ENCODE measurements at places on chromosomes 3 and 15.

- H3K36me3 ChIP-seq, result no peaks in the 10 kb centered on the region
- H3K4me1 ChIP-seq, result no peaks in the 10 kb centered on the region
- no peak overlapping the region for H3K4me3 ChIP-seq
- no peak overlapping the region for H3K27ac ChIP-seq
- no peak for DNase-seq
These were observed 228.4 kb downstream of the ITPR1 start for GRCh38 chr3:4721511-4721911.

- no peaks in the 10 kb centered on the region for H3K36me3 ChIP-seq
- peaks cover 29% of the 10 kb centered on the region for H3K27me3 ChIP-seq
- no peak overlapping the region for H3K4me3 ChIP-seq
- no peaks in the 10 kb centered on the region for H3K4me1 ChIP-seq
These were observed 184.7 kb downstream of the RAB11A start for GRCh38 chr15:66053991-66054390.

DNA sequence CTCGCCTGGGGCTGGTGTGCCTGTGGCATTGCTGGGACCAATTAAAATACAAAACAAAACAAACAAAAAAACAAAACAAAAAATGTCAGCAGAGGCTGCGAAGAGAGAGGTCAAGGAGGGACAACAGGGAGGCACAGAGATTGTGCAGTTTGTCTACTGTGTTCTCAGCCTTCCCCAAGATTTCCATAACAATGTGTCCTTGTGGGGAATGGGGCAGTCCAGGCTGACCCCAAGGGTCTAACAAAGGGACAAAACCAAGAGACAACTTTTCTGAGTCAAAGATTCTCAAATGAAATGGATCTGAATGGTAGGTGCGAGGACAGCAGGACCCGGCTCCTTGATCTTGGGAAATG is 46.4 kb upstream of the TRPM1 start:
- DNase-seq, result no peak
- no peak overlapping the region for H3K4me3 ChIP-seq
- no peak overlapping the region for H3K27ac ChIP-seq
- H3K27me3 ChIP-seq, result peaks cover 16% of the 10 kb centered on the region

- H3K36me3 ChIP-seq, result no peaks in the 10 kb centered on the region
- no peaks in the 10 kb centered on the region for H3K4me1 ChIP-seq
- peaks cover 3% of the 10 kb centered on the region for H3K27me3 ChIP-seq
- H3K27ac ChIP-seq, result no peak overlapping the region
These were observed 58.6 kb downstream of the WWTR1 start for GRCh38 chr3:149599236-149599635.

DNA sequence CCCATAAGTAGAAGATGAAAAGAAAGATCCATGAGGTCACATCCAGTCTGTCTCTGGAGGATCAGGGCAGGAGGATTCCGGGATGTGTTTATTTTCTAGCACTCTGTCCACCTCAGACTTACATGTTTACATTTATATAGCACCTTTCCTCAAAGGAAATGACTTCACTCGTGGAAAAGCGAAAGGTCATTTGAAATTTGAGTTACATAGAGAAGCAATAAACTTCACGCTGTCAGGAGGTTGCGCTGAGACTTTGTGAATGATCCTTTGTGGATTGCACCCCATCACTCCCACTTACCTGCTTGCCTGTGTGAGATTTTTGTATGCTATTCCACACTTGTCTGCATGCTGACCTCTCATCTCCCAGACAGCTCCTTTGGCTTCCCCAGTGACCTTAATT is 540.5 kb downstream of the AGBL1 start:
- no peak overlapping the region for H3K4me3 ChIP-seq
- H3K27me3 ChIP-seq, result no peaks in the 10 kb centered on the region
- DNase-seq, result no peak
- H3K36me3 ChIP-seq, result no peaks in the 10 kb centered on the region
- no peak overlapping the region for H3K27ac ChIP-seq

- no peak for DNase-seq
- H3K36me3 ChIP-seq, result no peaks in the 10 kb centered on the region
- no peaks in the 10 kb centered on the region for H3K27me3 ChIP-seq
- no peak overlapping the region for H3K4me3 ChIP-seq
These were observed 34.1 kb upstream of the HES1 start for GRCh38 chr3:194101592-194102432.

GRCh38 chr3:190208196-190208595 is 87.5 kb upstream of the P3H2 start:
- no peak overlapping the region for H3K4me3 ChIP-seq
- DNase-seq, result no peak
- H3K4me1 ChIP-seq, result no peaks in the 10 kb centered on the region
- H3K36me3 ChIP-seq, result no peaks in the 10 kb centered on the region
- H3K27ac ChIP-seq, result no peak overlapping the region

GRCh38 chr3:11662392-11662990 is 18.8 kb upstream of the VGLL4 start:
- H3K27ac ChIP-seq, result no peak overlapping the region
- DNase-seq, result no peak
- no peaks in the 10 kb centered on the region for H3K27me3 ChIP-seq
- H3K4me1 ChIP-seq, result no peaks in the 10 kb centered on the region
- H3K36me3 ChIP-seq, result no peaks in the 10 kb centered on the region

DNA sequence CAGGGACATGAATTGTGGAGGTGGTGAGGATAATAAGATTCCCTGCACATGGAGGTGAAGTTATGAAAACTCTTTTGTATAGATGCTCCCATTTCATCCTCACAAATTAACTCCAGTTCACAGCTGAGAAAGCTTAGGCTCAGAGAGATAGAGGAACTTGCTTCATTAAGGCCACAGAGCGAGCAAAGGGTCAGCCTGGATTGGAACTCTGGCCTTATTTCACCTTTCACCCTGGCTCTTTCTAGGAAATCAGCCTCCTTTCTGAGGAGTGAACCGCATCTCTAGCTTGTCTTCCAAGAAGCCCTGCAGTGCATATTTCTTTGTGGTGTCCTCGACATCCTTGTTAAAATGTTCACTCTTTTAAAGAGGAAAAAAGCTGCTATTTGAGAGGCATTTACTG is 58.0 kb upstream of the SLC25A26 start:
- no peak overlapping the region for H3K4me3 ChIP-seq
- H3K4me1 ChIP-seq, result no peaks in the 10 kb centered on the region
- H3K27me3 ChIP-seq, result peaks cover 7% of the 10 kb centered on the region
- DNase-seq, result no peak
- H3K27ac ChIP-seq, result no peak overlapping the region

GRCh38 chr3:64594134-64594533 is 93.7 kb downstream of the ADAMTS9 start:
- no peaks in the 10 kb centered on the region for H3K27me3 ChIP-seq
- DNase-seq, result no peak
- no peak overlapping the region for H3K4me3 ChIP-seq
- H3K27ac ChIP-seq, result no peak overlapping the region

- no peaks in the 10 kb centered on the region for H3K36me3 ChIP-seq
- H3K27me3 ChIP-seq, result peaks cover 3% of the 10 kb centered on the region
- H3K4me1 ChIP-seq, result no peaks in the 10 kb centered on the region
- no peak overlapping the region for H3K4me3 ChIP-seq
These were observed 239.9 kb downstream of the CPNE4 start for GRCh38 chr3:131794766-131795388.

GRCh38 chr15:25783607-25784540 is 79.3 kb downstream of the ATP10A start:
- no peaks in the 10 kb centered on the region for H3K36me3 ChIP-seq
- H3K4me1 ChIP-seq, result peaks cover 4% of the 10 kb centered on the region
- H3K27me3 ChIP-seq, result no peaks in the 10 kb centered on the region
- no peak overlapping the region for H3K27ac ChIP-seq
- H3K4me3 ChIP-seq, result no peak overlapping the region

GRCh38 chr3:127012091-127012490 is 29.2 kb downstream of the PLXNA1 start:
- H3K36me3 ChIP-seq, result peaks cover 11% of the 10 kb centered on the region
- H3K27me3 ChIP-seq, result no peaks in the 10 kb centered on the region
- no peak for DNase-seq
- H3K4me1 ChIP-seq, result no peaks in the 10 kb centered on the region
- no peak overlapping the region for H3K4me3 ChIP-seq

DNA sequence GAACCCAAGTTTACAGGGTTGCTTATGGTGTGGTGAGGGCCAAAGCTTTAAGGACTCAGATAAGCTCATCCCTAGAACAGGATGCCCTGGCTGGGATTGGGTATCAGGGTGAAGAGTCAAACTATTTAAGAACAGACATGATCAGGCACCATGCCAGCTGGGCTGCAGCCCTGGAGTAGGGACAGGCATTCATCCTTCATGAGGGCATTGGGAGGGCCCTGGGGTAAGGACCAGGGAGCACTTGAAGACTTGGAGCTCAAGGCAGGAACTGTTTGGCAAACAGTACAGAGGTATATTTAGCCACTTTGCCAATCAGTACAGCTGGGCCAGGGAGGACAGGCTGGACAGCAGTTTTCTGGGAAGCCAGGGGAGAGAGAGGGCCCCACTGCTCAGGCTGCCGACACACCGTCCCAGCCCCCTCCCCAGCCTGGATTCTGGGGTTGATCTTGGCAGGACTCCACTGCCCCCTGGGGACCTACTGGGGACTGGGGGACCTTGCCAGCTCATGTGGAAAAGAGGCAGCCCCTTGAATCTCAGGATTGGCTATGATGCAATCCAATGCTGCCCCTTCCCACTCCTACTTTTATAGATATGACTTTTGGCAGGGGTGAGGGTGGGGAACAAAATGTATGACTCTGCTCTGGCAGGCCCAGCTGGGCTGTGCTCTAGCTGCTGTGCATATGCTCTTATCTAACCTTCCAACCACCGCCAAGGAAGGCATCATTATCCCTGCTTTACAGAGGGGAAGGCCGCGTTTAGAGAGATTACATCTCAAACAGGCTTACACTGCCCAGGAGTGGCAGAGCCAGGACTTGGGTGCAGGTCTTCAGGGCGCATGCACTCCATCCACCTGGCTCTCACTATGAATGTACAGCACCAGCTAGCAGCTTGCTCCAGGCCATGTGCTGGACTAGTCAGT is 2.3 kb downstream of the PLA2G4E start:
- H3K4me1 ChIP-seq, result no peaks in the 10 kb centered on the region
- no peak overlapping the region for H3K27ac ChIP-seq
- H3K27me3 ChIP-seq, result no peaks in the 10 kb centered on the region
- no peak overlapping the region for H3K4me3 ChIP-seq
- H3K36me3 ChIP-seq, result no peaks in the 10 kb centered on the region

GRCh38 chr3:29181872-29182271 is 99.0 kb upstream of the RBMS3 start:
- H3K27me3 ChIP-seq, result no peaks in the 10 kb centered on the region
- DNase-seq, result no peak
- H3K36me3 ChIP-seq, result no peaks in the 10 kb centered on the region
- no peak overlapping the region for H3K27ac ChIP-seq

All from T-cell (primary cell).